ENCODE measurements at places on chromosomes 5 and 9.

GRCh38 chr5:151171529-151171928 is 13.9 kb upstream of the ANXA6 start:
- no peak for DNase-seq

DNA sequence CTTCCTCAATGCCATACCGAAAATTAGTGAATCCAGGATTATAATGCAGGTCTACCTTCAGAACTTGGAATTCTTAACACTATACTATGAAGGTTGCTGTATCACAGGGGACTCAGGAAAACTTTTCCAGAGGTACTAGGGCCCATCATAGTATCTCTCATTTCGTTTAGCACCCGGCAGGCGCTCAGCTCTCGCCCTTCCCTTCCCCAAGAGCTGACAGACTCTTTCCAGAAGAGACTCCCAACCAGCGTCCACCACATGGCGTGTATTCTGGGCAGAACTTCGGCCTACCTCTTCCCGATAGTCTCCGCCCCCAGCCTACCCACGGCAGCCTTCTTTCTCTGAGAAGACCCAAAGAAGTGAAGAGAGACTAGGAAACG is 271 bp downstream of the NOL8 start:
- DNase-seq: no peak

- DNase-seq: no peak
Observed at GRCh38 chr5:11069041-11069440, 308.0 kb upstream of the DAP start.

DNA sequence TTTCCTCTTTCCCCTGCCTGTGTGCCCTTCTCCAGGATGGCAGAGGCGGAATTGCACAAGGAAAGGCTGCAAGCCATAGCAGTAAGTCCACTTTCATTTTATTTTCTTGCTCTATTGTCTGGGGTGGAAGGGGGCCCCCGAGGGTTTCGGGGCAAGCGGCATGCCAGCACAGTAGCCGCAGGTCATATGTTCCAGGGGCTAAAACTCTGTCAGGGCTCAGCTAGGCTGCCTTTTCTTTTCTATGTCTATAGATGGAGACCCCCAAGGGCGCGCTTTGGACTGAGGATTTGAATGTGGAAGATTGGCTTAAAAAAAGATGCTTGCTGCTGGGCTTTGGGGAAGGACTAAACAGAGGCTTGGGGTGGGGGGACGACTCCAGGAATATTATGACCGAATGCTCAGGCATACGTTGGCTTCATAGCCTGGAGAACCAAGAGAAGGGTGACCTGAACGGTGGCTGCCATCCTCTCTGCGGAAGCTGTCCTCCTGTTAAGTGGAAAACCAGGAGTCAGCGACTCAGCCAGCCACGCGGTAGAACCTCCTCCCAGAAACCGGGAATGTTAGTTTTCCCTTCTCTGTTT is 545 bp downstream of the PALM2AKAP2 start:
- no peak for DNase-seq

- DNase-seq: peak; percentile 78
Observed at GRCh38 chr5:51383131-51384121, at the start of gene ISL1. Gene ISL1, plus strand, starts transcription at chr5:51383448. Its CDS starts 224 bp downstream, at chr5:51383672.

DNA sequence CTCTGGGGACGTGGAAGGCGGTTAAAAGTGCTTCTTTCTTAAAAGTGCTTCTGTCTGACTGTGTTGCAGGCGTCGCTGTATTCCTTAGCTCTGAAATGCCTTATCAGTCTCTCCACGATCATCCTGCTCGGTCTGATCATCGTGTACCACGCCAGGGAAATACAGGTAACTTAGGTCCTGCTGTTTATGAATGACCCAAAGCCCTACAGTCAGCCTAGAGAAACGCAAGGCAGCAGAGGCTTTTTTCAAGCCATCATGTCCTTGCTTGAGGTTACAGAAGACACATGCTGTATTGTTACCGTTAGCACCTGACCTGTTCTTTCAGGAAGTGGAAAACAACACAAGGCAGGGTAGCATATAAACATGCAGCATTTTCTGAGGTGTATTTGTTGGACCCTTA is 2.0 kb downstream of the KCNN2 start:
- no peak for DNase-seq

DNA sequence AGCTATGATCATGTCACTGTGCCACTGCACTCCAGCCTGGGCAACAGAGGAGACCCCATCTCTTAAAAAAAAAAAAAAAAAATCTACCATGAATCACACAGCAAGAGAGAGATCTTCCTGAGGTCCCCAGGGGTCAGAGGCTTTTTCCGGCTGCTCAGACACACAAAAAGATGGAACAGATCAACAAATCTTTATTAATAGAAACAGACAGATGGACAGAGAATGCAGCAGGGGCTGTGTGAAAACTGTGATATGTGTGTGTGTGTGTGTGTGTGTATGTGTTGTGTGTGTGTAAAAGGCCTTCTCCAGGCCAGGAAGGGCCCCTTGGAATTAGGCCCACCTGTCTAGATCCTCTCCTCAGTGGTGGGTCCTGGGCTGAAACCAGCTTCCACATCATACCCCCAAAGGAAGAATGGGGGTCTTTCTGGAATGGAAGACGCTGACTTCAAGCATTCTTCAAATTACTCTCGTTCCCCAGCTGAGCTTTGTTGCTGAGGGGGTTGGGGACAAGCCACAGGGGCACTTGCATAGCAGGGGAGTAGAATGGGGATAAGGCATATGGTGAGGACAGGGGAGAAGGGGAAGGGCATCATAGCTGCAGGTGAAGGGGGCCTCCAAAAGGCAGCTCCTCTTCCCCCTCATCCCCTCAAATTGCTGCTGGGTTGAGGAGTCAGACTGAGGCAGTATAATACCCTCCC is 2.9 kb downstream of the SIGMAR1 start:
- DNase-seq: no peak

DNA sequence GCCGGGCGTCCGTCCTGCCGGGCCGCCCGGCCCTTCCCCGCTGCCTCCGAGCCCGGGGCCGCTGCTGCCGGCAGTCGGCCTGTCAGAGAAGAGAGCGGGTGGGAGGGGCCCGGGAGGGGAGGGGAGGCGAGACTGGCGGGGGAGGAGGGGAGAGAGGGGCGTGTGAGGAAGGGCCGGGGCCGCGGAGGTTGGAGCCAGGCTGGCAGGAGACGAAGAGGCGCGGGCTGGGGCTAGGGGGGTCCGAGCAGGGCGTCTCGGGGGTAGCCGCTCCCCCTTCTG is 570 bp downstream of the CREBRF start:
- DNase-seq: no peak

- DNase-seq: no peak
Observed at GRCh38 chr5:167049043-167049663, 1242.3 kb upstream of the WWC1 start.

GRCh38 chr5:62650197-62650596 is 71.6 kb downstream of the LRRC70 start:
- DNase-seq: no peak

DNA sequence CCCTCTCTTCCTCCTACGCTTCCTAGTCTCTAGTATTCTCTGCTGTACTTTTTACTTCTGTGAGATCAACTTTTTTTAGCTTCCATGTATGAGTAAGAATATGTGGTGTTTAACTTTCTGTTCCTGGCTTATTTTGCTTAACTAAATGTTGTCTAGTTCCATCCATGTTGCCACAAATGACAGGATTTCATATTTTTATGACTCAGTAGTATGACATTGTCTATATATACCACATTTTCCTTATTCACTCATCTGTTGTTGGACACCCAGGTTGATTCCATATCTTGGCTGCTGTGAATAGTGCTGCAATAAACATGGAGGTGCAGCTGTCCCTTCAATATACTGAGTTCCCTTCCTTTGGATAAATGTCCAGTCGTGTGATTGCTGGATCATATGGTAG is 34.8 kb downstream of the FGD3 start:
- DNase-seq: no peak

DNA sequence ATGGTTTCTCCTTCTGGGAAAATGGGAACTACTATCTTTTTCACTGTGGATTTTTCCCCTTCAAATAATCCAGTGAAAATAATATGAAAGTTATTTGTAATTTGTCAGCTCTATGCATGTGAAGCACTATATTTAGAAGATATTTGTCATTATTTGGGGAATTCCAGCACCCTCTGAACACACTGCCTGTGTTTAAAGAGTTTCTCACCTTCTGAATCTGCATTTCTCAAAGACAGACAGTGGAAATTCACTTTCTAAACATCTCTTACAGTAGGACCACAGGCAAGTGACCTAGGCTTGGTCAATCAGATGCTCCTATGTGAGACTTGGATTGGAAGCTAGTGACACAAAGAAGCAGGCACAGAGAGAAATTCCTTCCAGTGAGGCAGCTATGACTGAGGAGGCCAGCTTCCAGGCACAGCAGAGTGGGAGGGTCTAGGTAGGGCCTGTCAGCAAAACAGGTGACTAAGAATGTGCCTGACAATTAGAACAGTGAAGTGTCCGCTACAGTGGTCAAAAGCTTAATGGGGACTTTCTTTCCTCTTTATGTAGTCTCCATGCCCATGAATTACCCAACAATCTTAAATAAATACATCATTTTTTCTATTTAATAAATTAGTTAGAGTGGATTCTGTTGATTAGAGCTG is 167.2 kb downstream of the HMHB1 start:
- DNase-seq: no peak

DNA sequence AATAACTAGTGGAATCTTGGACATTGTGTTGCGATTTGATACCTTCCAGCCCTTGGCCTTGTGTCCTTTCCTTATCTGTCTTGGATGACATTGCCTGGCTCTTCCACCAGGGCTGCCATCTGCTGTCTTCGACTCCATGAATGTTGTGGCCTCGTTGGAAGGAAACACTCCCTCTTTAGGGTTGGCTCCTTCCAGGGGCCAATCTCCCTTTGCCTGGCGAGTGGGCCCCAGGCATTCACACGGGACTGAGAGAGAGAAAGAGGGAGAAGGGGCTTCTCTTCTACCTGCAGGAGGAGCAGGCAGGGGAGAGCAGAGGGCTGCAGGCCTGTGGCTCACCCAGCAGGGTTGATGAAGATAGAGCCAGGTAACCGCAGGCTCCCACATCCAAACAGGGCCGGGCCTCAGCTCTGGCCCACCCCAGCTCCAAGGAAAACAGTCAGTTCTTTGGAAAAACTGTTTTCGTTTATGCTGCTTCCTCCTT is 31.3 kb downstream of the FGF1 start:
- DNase-seq: no peak

- DNase-seq: no peak
Observed at GRCh38 chr5:132653716-132654115, 4.3 kb upstream of the IL13 start.

DNA sequence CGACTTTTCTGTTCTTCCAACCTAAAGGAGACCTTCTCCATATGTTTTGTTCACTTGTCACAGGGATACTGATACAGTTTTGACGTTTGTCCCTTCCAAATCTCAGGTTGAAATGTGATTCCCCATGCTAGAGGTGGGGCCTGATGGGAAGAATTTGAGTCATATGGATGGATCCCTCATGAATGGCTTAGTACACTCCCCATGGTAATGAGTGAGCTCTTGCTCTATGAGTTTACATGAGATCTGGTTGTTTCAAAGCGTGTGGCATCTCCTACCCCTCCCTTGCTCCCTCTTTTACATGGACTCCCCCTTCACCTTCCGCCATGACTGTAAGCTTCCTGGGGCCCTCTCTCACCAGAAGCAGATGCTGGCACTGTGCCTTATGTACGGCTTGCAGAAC is 6.9 kb downstream of the PIP5K1B start:
- no peak for DNase-seq

GRCh38 chr5:138128334-138128733 is 10.9 kb downstream of the NME5 start:
- no peak for DNase-seq

GRCh38 chr9:85182383-85182782 is 512.9 kb downstream of the NTRK2 start:
- DNase-seq: no peak

GRCh38 chr5:13508559-13508958 is 435.9 kb downstream of the DNAH5 start:
- DNase-seq: no peak

- DNase-seq: no peak
Observed at GRCh38 chr5:172305380-172305779, 21.8 kb upstream of the UBTD2 start.

DNA sequence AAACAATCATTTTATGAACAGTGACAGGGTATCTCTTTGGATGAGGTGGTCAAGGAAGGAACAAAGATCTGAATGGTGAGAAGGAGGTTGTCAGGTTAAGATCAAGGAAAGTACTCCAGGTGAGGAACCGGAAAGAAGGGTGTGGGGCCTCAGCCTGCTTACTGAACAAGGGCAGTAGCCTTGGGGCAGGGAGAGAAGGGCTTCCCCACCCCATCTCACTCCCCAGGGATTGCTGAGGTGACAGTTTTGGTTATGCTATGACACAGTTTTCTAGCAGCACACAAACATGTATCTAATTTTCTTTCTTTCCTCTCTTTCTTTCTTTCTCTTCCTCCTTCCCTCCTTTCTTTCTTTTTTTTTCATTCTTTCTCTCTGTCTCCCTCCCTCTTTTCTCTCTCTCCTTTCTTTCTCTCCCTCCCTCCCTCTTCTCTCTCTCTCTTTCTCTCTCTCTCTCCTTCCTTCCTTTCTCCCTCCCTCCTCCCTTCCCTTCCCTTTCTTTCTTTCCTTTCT is 4.1 kb upstream of the HDHD3 start:
- no peak for DNase-seq

- DNase-seq: no peak
Observed at GRCh38 chr9:87857141-87857947, 25.3 kb upstream of the SPATA31E1 start.

DNA sequence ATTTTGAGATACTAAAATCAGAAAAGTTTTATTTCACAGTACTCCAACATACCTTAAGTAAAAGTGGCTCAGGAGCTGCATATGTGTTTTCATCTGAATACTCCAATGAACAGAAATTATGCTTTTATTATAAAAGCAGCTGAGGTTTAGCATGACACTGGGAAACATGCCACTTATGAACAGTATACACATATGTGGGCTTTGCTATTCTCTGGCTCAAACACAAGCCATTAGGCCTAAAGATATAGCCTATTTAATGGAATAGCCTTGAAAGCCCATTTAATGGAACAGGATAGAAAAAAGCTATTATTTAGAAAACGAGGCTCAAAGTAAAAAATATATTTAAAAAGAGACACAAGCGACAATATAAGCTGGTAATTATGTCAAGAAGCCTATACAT is 74.1 kb downstream of the SLC38A9 start:
- no peak for DNase-seq

GRCh38 chr9:79151791-79152190 is 420.0 kb upstream of the TLE4 start:
- DNase-seq: no peak

GRCh38 chr9:133691626-133692363 is 46.4 kb downstream of the SARDH start:
- DNase-seq: no peak

All from NCI-H1436 treated with DMSO at 0.1 percent for 48 hours (cell line).